ENCODE measurements at places on chromosomes 5 and 9.

- no peak for DNase-seq
Observed at GRCh38 chr5:67808340-67808739, 407.2 kb upstream of the PIK3R1 start.

DNA sequence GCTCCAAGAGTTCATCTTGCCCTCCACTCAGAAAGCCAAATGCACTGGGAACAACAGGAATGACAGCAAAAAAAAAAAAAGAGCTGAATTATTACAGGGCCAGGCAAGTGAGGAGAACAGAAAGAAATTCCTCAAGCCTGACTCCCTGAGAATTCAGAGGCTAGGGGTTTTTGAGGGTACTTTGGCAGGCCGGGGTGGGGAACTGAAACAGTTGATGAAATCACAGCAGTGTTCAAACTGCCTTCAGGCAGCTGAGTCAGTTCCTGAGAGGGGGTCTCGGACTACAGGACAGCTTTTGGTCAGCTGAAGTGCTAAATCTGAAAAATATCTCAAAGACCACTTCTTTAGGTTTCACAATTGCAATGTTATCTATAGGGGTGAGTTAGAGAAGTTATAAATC, 419.4 kb downstream of the SEMA5A start:
- DNase-seq, result no peak

DNA sequence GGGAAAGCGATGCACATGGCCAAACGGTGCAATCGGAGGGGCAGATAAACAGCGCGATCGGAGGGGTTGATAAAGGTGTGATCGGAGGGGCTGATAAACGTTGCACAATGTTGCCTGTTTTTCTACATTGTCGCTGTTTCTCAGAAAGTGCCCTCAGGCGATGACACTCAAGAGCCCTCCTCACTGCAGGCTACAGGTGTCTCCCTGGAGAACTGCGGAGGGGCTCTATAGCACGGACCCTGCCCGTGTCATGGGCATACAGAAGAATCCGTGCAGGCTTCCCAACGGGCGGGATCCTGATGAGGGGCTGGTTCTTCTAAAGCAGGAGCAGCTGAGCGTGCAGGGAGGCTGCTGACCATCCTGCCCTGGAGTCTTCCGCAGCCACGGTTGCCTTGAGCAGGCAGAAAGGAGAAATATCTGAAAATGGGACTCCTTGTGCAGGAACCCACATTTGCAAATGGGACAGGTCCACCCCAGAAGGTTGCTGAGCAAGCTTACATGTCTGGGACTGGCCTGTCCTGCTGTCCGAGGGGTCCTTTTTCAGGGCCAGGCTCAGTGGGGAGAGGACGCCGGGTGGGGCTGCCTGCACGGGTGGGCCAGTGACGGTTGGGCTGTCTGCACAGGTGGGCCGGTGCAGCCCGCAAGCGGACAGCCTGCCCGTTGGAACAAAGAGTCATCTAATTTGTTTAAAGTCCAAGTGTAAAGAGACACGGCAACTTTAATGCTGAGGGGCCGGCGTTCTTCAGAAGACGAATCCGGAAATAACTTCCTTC, 25.1 kb upstream of the LPCAT1 start:
- no peak for DNase-seq

- DNase-seq, result no peak
Observed at GRCh38 chr5:115985802-115986757, 23.8 kb downstream of the LVRN start.

All from LoVo (cell line).